Tibial nerve (tissue), 4 donors: ENCODE measurements at places on chromosomes 2 and 18.

DNA sequence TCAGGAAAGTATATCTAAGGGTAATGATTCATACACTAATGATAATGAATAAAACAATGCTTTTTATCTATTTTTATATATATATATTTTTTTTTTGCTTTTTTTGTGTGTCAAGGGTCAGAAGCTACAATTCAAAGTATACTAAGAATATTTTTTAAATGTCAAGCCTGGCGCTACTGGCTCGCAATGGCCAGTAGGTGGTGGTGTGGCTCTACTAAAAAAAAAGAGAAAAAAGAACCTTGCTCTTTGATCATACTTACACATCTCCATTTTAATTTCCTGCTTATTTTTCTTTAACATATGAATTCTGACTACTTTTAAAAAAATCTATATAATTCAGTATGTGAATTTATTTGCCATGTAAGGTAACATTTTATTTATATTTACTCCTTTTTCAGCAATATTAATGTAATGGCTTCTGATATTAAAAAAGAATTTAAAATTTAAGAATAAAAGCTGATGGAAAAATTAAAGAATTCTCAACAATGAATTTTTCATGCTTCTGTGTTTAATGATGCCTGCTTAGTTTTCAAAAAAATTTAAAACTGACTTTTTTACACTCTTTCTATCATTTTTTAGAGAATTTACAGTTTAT, 232.9 kb downstream of the GULP1 start:
- no peak for DNase-seq

GRCh38 chr2:54678719-54679118, 44.7 kb upstream of the EML6 start:
- DNase-seq = no peak

GRCh38 chr18:3457261-3457724, 7.3 kb downstream of the TGIF1 start:
- DNase-seq = no peak

DNA sequence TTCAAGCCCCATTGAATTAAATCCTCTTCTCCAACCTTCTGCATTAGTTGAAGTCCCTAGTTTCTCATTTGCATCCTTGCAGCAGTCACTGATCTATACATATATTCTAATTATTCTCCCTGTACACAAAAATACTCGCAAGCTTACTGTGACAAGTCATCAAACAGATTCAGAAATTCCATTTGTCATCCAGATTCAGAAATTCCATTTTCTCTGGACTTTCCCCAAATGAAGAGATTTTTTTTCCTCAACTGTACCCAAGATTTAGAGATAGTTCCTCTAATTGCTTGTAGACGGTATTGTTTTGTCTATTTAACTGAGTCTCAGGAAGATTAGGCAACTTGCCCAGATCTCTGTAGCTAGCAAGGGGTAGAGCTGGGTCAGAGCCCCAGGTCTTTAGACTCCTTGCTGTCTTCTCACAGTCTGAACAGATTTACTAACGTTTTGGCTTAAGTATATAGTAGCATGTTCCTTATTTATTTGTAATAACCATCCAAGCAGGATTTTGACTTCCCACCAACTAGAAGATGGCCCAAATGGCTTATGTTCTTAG, 34.2 kb downstream of the RAB12 start:
- DNase-seq = no peak

GRCh38 chr2:241810307-241811200, 1.6 kb downstream of the NEU4 start:
- DNase-seq = no peak

DNA sequence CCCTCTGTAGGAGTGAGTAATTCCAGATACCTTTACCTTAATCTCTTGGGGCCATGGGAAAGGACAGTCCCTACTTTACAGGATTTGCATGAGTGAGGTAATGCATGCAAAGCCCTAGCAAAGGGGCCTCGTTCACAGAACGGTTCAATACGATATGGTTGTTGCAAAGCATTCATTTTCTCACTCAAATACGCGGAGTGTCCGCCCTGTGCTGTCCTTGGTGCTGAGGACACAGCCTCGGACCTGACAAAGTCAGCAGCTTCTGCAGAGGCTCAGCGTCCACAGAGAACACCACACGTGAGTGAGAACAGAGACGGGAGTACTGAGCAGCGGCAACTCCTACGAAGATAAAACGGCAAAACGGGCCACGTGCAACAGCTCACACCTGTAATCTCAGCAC, 125.7 kb downstream of the EIPR1 start:
- no peak for DNase-seq

GRCh38 chr2:95054016-95054415, 28.5 kb downstream of the MAL start:
- DNase-seq = no peak

DNA sequence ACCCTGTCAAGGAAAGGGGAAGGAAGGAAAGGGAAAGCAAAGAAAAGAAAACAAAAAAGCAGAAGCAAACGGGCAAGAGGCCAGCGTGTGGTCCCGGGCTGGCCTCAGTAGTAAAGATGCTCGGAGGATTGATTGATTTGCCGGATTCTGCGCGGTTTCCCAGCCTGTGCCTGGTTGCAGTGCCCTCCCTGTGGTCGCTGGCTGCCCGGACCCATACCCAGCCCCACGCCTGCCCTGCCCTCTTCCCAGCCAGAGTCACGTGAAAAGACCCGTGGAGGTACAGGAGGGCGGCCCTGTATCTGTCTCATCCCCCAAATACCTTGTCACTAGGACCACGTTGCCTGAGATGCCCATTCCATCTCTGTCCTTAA, 55.1 kb upstream of the IMP4 start:
- no peak for DNase-seq

GRCh38 chr2:194725169-194725568, 931.9 kb upstream of the SLC39A10 start:
- no peak for DNase-seq

DNA sequence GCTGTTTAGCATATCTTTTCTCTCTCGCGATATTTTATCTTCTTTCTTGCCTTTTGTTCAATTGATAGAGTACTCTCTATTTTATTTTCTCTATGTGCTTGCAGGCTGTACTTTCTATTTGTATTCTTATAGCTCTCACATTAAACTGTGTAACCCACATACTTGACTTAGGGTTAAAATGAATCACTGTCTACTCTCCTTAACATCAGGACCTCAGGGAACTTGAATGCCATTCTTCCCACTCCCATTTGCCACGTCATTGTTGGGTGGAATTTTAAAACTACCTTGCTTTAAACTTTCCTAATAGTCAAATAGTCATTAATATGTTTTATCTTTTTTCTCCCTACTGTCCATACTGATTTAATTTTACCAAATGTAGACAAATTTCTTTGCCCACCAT, 269.7 kb downstream of the ALPK2 start:
- no peak for DNase-seq

DNA sequence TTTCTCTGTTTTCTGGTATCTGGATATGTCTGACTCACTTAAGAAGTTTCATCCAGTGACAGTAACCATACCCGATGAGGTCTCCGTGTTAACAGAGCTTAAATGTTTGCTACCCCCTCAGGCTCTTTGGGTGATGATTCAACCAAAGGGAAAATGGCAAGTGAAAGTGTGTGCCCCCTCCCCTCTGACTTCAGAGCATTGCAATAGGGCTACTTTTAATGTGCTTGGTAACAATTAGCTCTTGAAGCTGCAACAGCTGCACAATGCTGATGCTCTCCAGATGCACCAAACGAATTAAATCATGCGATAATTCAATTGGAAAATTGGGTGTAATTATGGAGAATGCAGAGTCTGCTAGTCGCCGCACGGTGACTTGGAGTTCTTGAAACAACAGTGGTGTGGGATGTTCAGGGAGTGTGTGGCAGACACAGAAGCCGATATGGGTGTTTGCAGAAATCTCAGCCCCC, 270.7 kb downstream of the ALK start:
- no peak for DNase-seq

DNA sequence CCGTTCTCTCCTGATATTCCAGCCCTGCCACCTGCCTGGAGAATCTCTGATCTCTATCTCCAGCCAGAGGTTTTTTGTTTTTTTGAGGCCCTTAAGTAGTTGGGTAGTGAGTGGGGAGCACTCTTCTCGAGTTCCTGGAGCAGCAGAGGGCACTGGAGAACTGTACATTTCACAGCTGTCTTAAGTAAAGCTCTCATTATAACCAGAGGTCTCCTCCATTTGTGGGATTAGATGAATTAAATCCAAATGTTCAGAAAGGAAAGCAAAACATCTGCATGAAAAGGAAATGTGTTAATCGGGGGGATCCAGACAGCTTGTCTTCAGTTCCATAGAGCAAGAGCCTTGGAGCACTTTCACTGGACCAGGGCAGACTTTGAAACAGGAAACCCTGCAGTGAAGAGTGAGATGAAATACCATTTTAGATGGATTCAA, 32.8 kb downstream of the AOX1 start:
- DNase-seq = no peak

DNA sequence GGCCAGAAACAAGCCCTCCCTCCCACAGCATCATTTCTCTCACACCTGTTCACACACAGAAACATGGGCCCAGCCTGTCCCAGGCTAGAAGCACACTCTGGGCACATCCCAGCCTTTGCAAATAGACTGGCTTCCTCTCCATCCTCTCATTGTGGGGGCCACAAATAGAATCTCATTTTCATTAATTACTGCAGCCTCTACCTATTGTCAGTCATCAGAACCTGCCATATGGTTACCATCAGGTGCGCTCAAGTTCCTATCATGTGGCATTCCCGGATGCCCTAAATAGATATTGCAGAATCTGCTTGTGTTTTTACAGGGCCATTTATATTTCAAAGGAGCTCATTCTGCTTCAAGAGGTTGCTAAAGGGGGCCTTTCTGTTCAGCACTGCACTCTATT, 460.7 kb downstream of the BCL11A start:
- no peak for DNase-seq

- DNase-seq = no peak
These were observed 142.0 kb upstream of the APCDD1 start for GRCh38 chr18:10312326-10313015.

- DNase-seq = no peak
These were observed 124.0 kb downstream of the MDH1 start for GRCh38 chr2:63712748-63713147.

GRCh38 chr2:124810132-124810531, 785.0 kb downstream of the CNTNAP5 start:
- no peak for DNase-seq

DNA sequence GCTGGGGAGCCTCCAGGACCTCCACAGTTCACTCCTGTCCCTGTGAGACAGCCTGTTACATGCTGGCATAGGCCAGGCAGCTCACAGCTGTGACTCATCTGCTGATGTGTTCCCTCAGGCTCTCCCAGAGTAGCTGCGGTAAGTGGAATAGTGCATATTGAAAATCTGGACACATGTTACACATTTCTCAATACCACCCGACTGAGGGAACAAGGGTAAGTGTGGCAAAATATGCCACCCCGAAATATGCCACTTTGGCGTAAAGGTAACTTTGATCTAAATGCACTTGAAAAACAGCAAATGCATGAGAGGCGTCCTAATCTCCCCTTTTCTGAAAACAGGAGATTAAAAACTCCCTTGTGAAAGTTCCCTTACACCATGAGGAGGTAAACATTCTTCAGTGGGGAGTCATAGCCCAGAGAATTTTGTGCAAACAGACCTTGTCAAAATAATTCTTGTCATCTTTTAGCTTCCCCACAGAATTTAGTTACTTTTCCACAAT, 557.9 kb downstream of the CCDC85A start:
- no peak for DNase-seq
